Vein endothelial cell (primary cell): ENCODE measurements at places on chromosomes 12 and 14. TPM values are rescaled to one million over a fixed set of nuclear protein-coding genes. Genes with fewer than 3 reads are reported as not detected.

KSR2 gene
- 1.2 and 1.3 TPM in 2 replicates for total RNA-seq

ARHGDIB gene
- 583 and 636 TPM in 2 replicates for total RNA-seq

CELA1 gene
- total RNA-seq: not detected in 2 replicates

SOAT2 gene
- not detected in 2 replicates for total RNA-seq

POU6F1 gene
- 2.9 and 5.6 TPM in 2 replicates for total RNA-seq

GUCY2C gene
- total RNA-seq: not detected in 2 replicates

RPS26 gene
- total RNA-seq: 615 and 807 TPM in 2 replicates

NYNRIN gene
- 14.6 and 28.7 TPM in 2 replicates for total RNA-seq
